Activated T-helper 2 cell treated with anti-CD3 and anti-CD28 coated beads, Interferon-gamma antibody, Interleukin-2, Interleukin-4, amounts not matched to agents 10 μg/mL and 5 μg/mL and 100 μg/mL, durations not matched to agents 14 hours and 24 hours and 36 hours (primary cell): ENCODE measurements at places on chromosomes 5 and 9. TPM values are rescaled to one million over a fixed set of nuclear protein-coding genes. Genes with fewer than 3 reads are reported as not detected.

The NPM1 gene
- 2,774 and 3,051 TPM in 2 replicates for total RNA-seq

The GDA gene
- total RNA-seq, result 0.07 TPM in 1 of 2 replicates, not detected in the other

The SHROOM1 gene
- 7.7 and 9.3 TPM in 2 replicates for total RNA-seq

The DIRAS2 gene
- total RNA-seq, result 0.05 TPM in 1 of 2 replicates, not detected in the other

The CDH9 gene
- total RNA-seq, result not detected in 2 replicates

The PAPPA gene
- total RNA-seq, result not detected in 2 replicates

The SHB gene
- total RNA-seq, result 1.7 and 1.9 TPM in 2 replicates

The EPB41L4B gene
- total RNA-seq, result 1.5 and 1.6 TPM in 2 replicates

The SLC34A1 gene
- total RNA-seq, result not detected in 2 replicates

The INSL6 gene
- total RNA-seq, result not detected in 2 replicates

The LIX1 gene
- not detected in 2 replicates for total RNA-seq

The SOHLH1 gene
- total RNA-seq, result not detected in 2 replicates
